Stimulated activated CD4-positive, alpha-beta T cell treated with anti-CD3 and anti-CD28 coated beads, Interleukin-1b, Interleukin-23, amount 100 ng/mL, for 4 hours (primary cell): ENCODE measurements at places on chromosomes 3 and 15.

DNA sequence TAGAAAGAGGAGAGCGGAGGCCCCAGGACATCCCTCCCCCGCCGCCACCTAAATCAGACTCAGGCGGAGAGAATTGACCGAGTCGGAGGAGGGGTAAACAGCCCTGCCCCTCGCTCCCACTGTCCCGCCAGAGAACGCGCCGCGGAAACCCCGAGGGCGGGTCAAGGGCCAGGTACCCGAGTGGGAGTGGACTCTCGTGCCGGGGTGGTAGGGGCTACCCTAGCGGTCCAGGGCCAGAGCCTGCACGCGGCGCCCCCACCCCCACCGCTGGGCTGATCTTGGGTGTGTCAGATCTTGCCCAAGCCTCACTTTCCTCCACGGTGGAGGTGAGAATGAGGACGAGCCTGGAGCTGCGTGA, 19.0 kb downstream of the SPATA12 start:
- DNase-seq, result no peak

DNA sequence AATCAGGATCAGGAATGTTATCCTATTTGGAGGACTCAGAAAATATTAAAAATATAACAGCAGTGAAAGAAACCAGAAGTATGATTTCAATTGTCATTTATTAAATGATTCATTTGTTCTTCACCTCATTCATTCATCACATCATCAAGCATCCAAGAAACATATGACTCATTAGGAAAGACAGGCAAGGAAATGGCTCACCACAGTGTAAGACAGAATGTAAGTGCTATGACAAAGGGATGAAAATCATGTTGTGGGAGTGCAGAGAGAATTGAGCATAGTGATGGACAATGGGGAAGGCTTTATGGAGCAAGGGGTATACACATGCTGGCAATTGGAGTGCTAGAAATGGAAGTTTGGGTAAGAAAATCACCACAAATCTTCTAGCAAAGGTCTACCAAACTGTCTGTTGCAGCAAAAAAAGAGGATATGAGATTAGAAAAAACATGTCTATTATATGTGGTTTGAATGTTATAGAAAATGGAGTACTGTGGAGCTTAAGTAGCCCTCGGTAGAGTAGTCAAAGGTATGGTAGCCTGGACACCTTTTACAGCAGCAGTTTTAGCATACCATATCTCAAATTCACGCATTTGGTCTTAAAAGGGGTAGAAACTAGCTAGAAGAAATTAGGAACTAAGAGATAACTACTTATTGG, 111.1 kb upstream of the GPR149 start:
- DNase-seq, result no peak

DNA sequence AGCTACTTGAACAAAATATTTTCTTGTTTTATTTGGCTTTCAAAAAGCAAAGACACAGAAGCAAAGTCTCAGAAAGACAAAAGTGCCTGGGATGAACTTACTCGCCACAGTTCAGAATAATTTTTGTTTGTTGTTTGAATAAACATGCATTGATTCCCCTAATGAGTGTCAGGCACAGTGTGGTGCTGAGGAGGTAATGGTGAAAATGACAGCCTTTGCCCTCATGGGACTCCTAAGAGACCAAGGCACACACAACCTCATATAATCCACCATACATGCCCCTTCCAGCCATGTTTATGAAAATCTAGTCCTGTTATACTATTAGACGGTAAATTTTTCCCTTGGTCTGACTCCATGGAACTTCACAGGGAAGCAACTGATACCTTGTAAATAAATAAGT, 2.5 kb downstream of the GOLIM4 start:
- no peak for DNase-seq

DNA sequence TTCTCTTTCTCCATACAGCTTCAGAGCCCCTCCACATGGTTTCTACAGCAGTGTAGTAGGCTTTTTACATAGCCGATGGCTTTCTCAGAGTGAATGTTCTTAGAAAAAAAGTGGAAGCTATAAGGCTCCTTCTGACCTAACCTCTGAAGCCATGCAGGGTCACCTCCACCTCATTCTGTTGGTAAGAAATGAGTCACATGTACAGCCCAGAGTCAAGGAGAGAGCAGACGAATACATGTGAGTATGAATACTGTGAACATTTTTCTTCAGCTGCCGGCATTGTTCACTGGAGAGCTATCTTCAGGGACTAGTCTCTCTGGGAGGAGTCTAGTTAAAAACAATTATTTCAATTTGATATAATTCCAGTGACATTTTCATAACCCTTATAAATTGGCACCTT, 68.2 kb upstream of the THRB start:
- no peak for DNase-seq

DNA sequence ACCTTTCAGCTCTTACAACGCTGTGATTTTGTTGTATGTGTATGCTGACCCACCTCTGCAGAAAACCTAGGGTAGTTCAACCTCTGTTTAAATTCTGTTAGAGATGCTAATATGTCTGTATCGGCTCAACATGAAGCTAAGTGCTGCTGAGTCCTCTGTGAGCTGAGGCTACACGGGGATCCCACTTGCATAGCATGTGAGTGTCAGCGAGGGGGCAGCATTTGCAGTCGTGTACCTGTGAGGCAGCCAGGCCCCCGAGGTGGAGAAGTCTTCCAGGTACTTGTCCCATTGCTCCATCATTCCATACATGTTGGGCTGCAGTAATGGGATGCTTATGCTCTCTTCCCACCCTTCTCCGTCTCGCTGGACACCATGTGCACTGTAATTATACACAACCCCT, 3.7 kb downstream of the MKRN2OS start:
- DNase-seq, result no peak

DNA sequence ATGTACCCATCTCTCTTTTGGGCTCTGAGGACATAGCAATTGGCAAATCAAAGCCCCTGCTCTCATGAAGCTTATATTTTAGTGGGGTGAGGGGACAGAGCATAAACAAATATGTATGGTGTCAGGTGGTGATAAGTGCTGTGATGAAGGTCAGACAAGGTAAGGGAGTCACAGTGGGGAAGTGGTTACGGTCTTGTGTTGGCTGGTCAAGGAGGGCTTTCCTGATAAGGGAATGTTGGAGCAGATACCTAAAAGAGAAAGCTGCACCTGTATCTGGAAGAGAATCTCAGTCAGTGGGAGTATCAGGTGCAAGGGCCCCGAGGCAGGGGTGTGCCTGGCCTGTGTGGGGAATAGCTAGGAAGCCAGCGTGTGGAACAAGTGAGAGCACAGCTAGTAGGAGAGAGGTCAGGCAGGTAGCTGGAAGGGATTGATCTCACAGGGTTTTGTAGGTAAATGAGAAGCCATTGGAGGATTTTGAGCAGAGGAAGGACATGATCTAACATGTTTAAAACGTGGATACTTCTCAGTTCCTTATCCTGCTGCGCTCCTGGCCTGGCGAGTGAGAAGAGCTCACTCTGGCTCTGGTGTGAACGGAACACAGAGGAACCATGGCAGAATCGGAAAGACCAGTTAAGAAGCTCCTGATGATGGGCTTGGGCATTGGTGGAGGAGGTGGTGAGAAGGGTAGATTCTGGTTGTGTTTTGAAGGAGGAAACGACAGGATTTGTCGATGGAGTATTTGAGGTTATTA, 35.5 kb downstream of the MRAS start:
- DNase-seq, result no peak

DNA sequence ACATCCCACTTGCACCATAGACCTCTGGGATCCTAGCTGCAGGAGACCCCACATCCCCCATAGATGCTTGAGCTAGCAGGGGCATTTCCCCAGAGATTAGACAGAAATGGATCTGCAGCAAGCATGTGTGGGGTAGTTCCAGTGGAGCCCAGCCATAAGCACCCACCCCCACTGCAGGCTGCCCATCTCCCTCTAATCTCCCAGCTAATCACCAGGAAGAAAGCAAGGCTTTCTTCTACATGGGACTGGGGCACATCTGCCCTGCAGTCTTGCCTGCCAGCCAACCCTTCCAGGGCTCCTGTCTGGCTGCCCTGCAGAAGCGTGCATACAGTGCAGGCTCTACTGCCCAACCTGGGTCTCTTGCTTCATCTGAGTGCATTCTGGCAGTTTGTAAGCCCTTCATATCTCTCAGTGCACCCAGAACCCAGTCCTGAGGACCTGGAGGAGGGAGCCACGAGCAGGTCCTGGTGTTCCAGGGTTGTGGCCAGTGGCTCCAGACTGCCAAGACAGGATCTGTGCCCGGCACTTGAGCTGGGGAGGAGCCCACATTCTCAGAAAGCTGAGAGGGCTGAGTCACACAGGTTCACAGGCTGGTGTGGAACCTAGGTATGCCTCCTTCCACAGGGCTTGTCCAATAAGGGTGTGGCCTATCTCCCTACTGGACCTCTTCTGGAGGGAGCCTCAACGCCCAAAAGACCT, 49.9 kb upstream of the IGSF11 start:
- DNase-seq, result no peak

DNA sequence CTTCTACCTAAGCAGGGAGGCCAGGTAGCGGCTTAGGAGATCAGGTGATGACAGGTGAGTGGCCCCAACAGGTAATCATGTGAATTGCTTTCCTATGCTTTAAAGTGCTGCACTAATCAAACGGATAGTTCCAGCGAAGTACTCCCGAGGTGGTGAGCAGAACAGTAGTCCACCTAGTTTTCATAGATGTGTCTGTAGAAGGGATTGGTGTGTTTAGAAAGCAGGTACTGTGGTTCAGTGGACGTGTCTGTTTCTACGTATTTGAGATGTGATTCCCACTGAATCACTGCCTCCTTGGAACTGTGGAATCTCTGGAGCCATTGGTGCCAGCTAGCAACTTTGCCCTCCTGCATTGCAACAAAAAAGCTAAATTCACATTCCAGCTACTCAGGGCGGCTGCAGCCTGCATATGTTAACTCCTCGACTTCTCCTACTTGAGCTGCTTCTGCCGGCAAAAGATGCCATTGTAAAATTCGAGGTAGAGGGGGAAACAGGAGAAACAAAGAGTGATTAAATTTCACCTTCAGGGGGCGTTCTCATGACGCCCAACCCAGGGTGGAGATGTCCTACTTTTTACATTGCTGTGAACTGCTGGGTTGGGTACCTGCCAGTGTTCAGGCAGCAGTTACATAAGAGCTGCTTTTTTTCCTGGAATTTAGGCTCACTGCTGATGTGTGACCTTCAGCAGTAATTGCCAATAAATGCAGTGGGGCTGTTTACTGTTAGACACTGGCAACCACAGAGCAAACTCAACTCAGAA, 227.3 kb downstream of the ITPR1 start:
- no peak for DNase-seq

DNA sequence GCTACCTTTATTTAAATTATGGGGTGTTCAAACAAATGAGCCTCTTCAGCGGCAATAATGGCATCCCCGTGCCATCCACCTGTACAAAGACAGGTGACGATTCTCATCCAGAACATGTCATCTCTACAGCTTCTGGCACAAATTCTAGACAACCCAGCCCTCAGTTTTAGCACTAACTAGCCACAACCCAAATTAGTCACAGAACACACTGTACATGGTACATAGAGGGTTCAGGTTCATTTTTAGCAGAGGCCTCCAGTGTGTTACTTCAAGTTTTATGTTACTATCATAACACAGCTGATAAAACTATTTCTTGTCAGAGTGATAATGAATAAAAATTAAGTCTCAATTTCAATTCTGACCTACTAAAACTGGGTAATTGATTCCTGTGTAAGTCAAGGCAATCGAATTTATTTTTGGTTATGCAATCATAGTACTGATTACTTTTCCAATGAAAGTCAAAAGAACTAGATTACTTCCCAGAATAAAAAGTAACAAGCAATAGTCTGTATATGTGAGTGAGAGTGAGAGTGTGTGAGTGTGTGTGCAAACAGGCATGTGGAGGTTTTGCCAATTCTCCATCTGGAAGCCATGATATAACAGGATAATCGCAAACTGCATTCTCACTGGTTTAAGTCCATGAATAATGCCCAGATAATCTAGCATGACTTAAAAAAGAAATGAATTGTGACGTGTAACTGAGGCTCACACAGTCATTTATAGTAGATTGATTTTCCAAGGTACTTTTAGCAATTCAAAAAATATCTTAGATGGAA, 37.4 kb downstream of the SHQ1 start:
- no peak for DNase-seq

DNA sequence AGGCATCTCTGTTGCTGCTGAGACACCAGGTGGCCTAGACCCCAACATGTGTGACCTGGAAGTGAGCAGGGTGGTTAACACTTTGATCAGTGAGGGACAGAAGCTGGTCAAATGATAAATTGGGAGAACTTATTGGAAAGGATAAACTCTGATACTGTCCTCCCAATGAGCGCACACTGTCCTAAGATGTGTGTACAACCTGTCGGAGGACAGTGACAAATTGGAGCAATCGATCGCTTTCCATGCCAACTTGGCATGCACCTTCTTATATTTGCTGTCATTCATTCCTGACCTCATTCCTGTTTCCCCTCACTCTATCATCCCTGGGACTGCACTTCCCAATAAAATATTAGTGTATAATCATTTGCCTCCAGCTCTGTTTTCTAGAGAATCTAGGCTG, 198.7 kb upstream of the PROK2 start:
- DNase-seq, result no peak

DNA sequence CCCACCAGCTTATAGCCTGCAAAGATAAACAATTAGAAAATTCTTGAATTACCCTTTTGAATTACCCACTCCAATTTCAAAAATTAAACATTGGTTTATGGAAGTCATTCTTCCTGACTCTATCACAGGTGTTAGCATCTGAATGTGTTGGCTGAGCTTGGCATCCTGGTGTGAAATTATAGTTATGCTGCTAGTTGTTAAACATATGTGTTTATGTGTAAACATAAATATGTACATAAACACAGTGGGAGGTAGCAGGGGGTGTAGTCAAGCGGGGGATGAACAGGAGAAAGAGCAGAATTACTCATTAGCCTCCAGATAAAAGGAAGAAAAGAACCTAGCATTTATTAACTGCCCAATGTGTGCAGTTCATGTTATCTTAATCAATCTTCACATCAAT, 530.2 kb downstream of the MCTP2 start:
- DNase-seq, result no peak

DNA sequence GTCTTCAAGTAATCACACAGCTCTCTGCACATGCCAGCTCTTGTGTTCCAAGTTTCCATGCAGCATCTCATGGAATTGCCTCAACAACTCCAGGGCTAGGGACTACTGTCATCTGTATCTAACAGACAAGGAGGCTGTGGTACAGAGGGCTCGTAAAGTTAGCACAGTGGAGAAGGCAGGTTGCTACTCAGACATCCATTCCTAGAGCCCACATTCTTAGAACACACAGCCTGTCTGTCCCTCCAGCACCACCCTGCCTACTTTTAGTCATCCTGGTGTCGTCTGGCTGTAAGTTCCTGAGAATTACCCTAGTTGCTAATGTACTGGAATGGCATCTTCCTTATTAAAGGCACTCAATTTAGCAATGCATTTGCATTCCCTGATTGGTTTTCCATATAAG, 862.5 kb downstream of the FHIT start:
- DNase-seq, result no peak

GRCh38 chr3:53142986-53143385, 12.8 kb upstream of the RFT1 start:
- no peak for DNase-seq

DNA sequence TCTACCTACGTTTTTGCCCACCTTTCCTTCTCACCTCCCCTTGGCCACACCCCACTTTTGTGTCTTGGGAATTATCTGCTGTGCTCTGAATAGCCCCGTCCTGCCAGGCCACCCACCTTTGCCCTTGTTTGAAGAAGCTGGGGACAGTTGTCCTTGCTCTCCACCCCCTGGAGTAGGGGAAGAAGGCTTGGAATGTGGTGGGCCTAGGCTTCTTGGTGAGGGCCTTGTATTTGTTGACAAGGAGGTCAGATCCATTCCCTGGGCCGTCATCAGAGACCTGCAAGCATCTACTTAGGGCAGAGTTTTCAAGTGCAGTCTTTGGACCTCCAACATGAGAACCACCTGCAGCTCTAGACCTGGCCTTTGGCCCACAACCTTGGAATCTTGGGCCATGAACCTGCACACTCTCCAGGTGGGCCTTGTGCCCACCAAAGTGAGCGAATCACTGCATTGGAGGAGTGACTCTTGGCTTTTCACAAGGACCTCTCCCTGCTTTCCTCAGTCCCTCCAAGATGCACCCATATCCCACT, 160.6 kb downstream of the APBA2 start:
- no peak for DNase-seq
